ENCODE measurements at places on chromosomes 12 and 14.
A peak's percentile ranks its signal among the peaks of the same experiment; 100 is the strongest.

GRCh38 chr12:88814779-88815178, 234.5 kb upstream of the KITLG start:
- no peak for DNase-seq

GRCh38 chr12:26519462-26519861, 313.5 kb downstream of the ITPR2 start:
- DNase-seq, result no peak

- DNase-seq, result no peak
Observed at GRCh38 chr14:53979113-53979681, 22.6 kb upstream of the BMP4 start.

DNA sequence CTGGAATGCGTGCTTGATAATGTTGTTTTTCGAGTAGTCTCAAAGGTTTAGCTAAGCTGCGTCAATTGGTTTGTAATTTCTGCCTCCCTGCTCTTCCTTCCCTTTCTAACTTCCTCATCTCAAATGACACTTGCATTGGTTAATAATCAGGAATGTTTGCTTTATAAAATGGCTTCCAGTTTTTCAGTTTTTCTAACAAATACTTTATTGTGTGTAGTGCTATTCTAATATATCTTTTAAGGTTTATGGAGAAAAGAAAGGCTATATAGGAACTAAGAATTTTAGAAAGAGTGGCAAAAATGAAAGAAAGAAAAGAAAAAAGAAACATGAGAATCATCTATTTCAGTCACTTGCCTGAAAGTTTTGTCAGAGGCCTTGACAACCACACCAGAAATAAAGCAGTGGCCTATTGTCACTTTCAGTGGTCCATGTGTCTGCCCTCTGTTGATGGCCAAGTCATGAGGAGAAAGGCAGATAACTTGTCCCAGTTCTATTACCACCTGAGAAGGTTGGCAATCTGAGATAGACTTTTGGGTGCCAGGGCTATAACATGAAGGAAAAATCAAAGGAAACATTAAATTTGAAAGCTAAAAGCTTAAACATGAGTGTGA, 221.9 kb upstream of the KITLG start:
- DNase-seq, result no peak

DNA sequence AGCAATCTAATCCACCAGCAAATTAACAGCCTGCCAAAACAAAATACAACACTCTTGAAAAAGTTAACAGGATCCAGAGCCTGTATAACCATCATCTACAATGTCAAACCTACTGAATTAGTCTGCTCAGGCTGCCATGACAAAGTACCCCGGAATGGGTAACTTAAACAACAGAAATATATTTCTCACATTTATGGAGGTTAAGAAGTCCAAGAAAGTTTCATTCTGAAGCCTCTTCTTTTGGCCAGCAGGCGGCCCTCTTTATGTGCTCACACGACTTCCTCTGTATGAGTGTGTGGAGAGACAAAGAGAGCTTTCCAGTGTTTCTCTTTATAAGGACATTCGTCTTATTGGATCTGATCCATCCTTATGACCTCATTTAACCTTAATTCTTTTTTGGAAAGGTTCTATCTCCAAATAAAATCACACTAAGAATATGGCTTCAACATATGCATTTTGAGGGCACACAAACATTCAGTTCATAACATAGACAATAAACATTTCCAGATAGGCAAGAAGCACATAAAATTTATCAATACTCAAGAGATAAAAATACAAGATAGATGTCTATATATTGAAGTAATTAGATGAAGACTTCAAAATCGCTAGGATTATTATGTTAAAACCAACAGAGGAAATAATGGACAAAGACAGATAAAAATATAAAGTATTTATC, 5.9 kb upstream of the RERG start:
- DNase-seq, result no peak

DNA sequence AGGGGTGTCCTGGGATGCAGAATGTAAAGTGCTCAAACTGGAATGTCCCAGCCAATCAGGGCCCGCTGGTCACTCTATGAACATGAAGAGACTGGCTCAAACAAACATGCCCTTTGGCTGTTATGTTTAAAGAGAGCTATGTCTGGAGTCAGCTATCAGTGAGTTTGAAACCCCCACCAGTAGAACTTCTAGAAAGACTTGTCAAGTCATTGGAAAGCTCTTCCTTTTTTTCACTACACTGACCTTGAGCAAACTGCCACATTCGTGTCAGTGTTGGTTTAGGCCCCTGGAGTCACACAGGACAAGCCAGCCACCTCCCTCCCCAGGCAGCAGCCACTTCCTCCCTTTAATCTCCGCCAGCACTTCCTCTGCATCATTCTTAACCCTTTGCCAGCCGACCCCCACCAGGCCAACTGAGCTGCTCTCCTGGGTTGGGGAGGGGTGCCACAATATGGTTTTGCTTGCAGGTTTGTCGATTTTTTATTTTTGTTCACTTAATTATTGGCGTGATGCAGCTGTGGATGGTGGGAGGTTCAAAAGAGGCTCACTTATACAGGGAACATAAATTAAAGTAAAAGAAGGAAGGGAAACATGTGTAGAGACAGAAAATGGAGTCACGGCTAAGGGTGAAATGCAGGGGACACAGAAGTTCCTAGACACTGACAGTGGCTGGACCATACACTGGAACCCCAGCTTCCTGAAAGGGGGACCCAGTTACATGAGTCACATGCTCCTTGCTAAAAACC, 25.3 kb downstream of the CMKLR1 start:
- DNase-seq, result peak; percentile 62

- DNase-seq, result no peak
Observed at GRCh38 chr12:65881348-65881961, 57.2 kb downstream of the HMGA2 start.

DNA sequence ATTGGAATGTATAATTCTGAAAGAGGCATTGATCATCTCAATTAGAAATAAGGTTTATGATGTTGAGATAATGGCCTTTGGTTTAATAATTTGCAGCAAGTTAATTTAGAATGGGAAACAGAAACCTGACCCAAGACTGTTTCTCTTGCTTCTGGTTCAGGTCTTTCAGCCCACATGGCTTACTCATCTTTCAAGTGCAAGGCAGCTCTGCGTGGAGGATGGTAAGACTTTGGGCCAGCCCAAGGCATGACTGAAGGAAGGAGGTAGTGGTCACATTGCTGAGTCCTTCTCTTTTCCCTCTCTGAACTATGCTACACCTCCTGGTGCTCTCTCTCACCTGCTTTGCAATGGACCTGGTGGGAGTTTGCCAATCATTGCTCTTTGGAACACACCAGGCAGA, 98.7 kb downstream of the CAND1 start:
- no peak for DNase-seq

DNA sequence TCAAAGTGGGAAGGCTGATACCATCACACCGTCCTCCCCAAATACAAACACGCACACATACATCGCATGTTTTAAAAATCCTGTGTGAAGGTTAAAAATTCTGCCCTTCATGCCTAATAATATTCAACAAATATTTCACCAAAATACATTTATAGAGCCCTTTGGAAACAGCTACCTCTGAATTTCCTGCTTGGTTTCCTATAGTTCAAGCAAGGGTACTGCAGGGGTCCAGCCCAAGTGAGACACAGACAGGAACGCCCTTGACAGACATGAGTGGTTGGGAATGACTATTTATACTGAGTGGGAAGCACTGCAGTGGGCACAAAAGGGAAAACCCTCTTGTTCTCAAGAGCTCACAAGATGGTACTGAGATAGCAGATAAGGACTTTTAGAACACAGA, 51.0 kb downstream of the ST8SIA1 start:
- no peak for DNase-seq

- no peak for DNase-seq
Observed at GRCh38 chr12:40989785-40990184, 198.3 kb upstream of the PDZRN4 start.

- DNase-seq, result peak; percentile 19
Observed at GRCh38 chr12:98745578-98746391, 100.7 kb downstream of the APAF1 start.

DNA sequence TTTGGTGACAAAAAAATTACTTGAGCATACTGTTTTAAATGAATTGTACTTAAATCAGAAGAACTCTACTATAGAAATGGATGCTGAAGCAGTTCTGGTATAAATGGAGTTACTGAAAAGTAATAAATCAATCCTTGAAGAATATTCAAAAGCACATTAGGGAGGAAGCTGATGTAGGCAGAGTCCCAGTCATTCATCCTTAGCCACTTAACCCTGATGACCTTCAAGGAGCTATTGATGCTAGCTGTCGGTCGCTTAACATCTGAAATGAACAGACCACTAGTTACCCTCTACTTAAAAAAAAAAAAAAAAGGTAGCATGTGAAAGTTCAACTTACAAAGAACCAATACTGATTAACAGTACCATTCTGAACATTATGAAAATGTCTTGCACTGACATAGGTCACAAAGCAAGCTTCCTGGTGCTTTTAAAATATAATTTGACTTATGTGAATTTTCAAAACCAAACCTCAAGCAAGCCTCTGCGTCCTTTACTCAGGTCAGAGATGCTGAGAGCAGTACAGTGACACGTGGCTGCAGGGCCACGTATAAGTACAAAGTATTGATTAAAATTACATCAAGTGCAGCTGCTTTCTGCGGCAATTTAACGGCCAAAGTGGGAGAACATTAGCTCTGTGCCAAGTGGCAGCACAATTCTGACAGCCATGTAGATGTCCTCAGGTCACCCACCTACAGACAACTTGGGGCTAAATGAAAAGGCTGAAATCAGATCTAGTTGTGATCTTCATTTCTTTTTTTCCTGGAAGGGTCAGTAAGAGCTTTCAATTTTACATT, 18.1 kb downstream of the PPM1H start:
- DNase-seq, result no peak

DNA sequence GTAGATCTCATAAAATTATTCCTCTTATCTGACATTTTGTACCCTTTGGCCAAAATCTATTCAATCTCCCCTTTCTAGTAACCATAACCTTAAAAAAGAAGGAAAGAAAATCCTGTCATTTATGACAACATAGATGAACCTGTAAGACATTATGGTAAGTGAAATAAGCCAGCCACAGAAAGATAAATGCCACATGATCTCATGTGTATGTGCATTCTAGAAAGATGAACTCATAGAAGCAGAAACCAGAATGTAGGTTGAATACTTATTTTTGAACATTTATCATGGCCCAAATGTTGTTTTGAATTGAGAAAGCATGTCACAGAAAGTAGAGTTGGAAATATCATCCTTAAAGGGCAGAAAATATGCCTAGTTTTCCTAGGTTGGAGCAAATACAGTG, 1053.6 kb downstream of the SLC6A15 start:
- DNase-seq, result no peak

- DNase-seq, result no peak
Observed at GRCh38 chr14:50750323-50750722, 80.6 kb downstream of the NIN start.

DNA sequence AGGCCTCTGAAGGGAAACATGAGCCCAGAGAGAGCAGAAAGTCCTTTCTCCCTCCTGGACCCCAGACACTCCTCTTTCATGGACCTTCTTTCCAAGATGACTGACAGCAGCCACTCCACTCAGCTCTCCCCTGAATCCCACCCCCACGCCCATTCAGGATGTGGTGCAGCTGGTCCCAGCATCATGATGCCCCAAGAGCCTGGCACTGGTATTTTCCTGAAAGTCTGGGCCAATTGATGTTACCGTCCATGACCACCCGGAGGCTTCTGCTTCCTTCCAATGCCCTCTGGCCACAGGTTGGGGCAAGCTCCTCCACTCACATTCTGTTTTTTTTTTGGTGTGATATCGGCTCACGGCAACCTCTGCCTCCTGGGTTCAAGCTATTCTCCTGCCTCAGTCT, 112.6 kb downstream of the CALM1 start:
- no peak for DNase-seq

DNA sequence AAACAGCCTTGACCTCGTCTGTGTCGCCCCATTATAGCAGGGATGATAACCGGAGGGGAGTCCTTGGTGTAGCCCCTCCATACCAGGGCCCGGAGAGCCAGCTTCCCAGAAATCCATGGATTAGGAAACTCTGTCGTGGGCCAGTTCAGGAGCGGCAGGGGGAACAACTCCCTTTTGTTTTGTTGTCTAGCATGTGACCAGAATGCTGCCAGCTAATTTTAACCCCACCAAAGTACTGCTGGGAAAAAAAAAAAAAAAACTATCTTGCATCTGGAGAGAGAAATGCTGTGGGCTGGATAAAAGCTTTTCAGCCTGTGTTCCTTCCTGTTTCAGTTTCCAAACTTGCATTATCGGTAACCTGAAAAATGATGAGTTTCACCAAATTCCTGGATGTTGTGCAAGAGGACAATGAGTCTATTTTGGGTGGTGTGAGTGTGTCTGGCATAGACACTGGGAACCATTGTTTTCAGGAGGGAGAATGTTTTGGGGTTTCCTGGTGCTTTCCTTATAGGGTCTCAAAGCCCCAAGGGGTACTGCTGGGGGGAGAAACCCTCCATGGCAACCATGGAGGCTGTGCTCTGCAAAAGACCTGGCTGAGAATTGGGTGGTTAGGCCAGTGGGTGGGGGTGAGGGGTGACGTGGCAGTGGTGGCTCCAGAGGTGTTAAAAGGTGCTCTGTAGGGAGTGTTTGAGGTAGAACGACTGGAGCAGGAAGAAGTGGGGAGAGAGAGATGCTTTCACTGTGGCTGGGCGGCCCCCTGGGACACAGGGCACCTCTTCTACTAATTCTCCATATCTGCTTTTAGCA, 14.9 kb upstream of the IRF2BPL start:
- DNase-seq, result peak; percentile 45

DNA sequence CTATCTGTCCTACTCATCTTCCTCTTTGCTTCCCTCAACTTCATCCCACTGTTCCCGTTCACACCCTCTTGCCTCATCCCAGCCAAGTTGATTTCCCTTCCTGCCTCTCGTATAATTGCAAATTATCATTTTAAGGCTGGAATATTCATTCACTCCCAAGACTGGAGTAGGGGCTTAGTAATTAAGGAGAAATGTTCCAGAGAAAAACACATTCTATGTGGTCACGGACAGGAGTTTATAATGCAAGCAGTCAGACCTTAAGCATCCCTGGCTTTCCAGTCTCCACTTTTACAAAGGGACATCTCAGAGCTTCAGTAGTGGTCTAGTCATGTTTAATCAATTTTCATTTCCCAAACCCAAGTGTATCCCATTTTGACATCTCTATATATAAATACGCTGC, 54.9 kb downstream of the TMEM132D start:
- no peak for DNase-seq

DNA sequence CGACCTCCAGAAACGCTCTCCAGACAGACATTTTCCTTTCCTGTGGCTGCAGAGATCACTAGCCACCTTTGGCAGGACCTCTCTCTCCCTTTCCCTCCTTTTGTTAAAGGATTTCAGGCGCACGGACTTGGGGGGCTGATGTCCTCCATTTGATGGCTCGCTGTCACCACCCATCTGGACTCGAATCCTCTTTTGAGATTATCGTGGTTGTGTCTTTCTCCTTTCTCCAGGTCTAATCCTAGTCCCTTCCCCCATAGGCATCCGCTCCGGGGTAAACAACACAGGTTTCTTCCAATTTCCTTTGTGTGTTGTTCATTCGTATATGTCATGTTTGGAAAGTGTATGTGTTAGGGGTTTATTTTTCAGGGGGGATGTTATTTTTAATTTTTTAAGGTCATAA, 56.7 kb upstream of the SLC24A4 start:
- DNase-seq, result no peak

GRCh38 chr12:25716842-25717241, 163.8 kb upstream of the LMNTD1 start:
- DNase-seq, result no peak

- DNase-seq, result no peak
Observed at GRCh38 chr14:69135133-69135532, 17.8 kb downstream of the DCAF5 start.

- DNase-seq, result no peak
Observed at GRCh38 chr14:91253795-91254323, 9.4 kb upstream of the GPR68 start.
